ENCODE measurements at places on chromosomes 5 and 9.

DNA sequence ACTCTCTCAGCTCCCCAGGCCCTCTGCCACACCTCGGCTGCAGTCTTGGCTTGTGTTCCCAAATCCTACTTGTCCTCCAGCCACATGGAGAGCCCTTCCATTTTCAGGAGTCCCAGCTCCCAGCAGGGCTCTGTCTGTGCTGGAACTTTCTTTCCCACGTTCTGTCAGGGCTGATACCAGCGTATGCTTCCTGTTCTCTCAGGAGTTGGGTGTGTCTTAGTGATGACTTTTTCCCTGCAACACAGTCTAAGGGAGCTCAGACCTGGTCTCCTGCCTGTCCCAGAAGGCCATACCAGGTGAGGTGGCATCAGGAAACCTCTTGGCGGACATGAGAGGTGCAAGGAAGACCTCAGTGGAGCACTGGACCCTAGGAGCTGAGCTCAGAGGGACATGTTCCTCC, 226.5 kb downstream of the HSPA4 start:
- DNase-seq, result no peak

- no peak for DNase-seq
Observed at GRCh38 chr5:129966071-129966470, 61.8 kb downstream of the CHSY3 start.

GRCh38 chr9:2227144-2227867, 212.2 kb downstream of the SMARCA2 start:
- peak; percentile 60 for DNase-seq

DNA sequence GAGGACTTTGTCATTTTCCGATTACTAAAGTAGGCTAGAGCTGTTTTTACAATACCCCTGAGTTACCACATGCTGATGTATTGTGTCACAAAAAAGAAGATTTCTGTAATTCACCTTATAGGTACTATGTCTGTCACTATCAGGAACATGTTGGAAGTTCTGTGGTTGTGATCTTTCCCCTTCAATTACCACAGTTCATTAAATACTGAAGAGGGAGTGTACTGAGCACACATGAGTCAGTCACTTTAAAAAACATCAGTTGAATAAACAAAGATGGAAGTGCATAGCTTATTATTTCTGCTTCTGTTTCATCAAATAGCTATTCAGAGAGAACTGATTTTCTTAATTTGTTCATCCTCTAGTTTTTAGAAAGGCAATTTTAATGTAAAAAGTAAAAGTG, 31.7 kb downstream of the AP3S1 start:
- DNase-seq, result no peak

DNA sequence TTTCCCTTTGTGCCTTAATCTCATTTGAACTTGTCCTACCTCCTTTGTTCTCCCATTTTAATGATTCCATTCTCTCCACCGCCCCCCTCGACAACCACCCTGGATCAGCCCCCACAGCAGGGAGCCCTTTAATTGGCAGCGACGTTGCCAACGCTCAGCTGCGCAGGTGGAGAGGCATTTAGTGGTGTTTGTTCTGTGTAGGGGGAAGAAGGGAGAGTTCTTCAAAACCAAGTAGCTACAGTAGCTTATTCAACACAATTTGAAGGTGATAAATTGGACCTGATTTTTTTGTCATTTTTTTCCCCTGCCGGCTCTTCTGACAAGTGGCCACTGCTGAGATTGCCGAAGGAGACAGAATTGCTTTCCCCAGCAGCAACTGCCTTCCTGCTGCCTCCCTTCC, 499.1 kb downstream of the CDK5RAP2 start:
- DNase-seq, result no peak

GRCh38 chr9:94805585-94805984, 79.1 kb downstream of the AOPEP start:
- no peak for DNase-seq

DNA sequence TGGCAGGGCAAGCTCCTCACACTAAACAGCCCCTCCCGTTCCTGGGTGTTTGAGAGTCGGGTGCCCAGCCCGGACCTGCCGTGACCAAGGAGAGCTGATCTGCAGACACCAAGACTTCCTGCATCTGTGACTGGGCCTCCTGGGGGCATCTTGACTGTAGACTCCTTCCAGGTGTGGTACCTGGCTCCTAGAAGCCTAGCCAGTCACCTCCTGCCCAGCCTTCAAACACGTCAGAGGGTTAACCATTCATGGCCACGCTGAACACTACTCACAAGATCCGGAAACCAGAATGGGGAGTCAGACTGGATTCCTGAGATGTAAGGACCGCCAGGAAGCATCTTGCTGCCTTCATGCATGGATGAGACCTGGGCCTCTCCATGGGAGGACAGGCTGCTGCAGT, 3.7 kb upstream of the LCN2 start:
- DNase-seq, result peak; percentile 0

DNA sequence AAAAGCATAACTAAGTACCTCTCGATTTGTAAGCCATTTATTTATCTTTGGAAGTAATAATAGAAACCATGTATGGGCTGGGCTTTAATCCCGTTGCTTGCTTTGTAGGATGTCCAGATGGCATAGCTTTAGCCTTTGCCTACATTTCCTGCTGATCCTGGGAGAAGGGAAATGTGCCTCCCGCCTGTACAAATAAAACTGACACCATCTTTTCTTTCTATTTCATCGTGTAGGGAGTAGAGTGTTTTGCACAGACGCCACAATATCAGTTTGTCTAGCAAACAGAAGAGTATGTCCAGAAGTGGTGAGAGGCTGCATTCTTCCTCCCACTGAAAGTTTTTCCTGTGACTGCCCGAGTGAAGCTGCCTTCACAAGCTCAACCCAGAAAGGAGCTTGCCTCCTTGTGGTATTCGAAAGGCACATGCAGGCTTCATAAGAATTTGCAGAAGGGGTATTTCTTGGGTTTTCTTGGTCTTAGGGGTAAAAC, 24.7 kb upstream of the TJP2 start:
- no peak for DNase-seq

- no peak for DNase-seq
Observed at GRCh38 chr5:96794757-96795156, 13.0 kb downstream of the ERAP1 start.

GRCh38 chr5:143701493-143701892, 110.5 kb upstream of the HMHB1 start:
- no peak for DNase-seq

- DNase-seq, result no peak
Observed at GRCh38 chr9:97510797-97511654, 9.6 kb downstream of the TMOD1 start.

GRCh38 chr5:1293416-1294205, 1.3 kb downstream of the TERT start:
- peak; percentile 42 for DNase-seq

DNA sequence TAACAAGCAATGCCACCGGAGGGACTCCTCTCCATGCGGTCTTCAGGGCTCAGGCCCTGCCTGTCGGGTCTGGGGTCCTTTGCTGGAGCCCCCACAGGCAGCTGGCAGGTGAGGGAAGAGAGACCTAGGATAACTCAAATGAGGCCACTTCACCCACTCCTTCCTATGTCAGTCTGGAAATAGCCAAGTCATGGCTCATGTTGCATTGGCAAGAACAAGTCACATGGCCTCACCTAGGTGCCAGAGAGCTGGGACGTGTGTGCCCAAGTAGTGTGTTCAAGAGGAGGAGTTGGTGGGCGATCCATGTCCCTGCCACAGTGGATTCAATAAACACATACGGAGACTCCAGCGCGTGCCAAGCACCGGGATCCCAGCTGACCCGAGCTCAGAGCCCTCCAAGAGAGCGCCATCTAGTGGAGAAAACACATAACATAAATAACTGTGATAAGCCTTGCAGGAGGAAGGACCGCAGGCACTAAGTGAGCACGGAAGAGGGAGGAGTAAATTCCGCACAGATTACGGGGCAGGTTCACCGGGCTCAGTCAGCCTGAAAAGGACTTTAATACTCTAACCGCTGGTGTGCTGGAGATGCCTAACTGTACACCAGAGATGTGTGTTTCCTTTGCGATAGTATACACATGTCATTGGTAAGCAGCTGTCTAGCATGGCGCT, 580.8 kb downstream of the CCDC171 start:
- peak; percentile 81 for DNase-seq

- no peak for DNase-seq
Observed at GRCh38 chr9:26170190-26170589, 491.9 kb upstream of the TUSC1 start.

DNA sequence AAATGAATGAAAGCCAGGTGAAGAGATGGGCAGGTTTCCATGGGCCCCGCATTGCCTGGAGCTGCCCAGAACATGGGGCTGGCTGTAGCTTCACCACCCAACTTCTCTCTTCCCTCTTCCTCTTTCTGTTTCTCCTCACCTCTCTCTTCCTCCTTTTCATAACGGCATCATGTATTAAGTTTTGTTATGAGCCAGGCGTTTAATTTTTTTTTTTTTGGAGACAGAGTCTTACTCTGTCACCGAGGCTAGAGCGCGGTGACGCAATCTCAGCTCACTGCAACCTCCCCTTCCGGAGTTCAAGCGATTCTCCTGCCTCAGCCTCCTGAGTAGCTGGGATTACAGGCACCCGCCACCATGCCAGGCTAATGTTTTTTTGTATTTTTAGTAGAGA, 13.0 kb upstream of the SPINK4 start:
- peak; percentile 83 for DNase-seq

Measured in right cardiac atrium (tissue), 5 donors.